ENCODE measurements at places on chromosomes 16 and 17.

GRCh38 chr17:73976147-73976546 lies 227.3 kb upstream of the RPL38 start:
- DNase-seq, result no peak

GRCh38 chr17:19747829-19748806 lies at the start of gene ALDH3A1:
Gene ALDH3A1, minus strand, starts transcription at chr17:19748298. Its CDS starts 3,169 bp downstream, at chr17:19745129.
- no peak for DNase-seq

GRCh38 chr16:62853887-62854286 lies 817.6 kb upstream of the CDH8 start:
- no peak for DNase-seq

GRCh38 chr17:71681427-71682173 lies 439.2 kb upstream of the SOX9 start:
- DNase-seq, result no peak

DNA sequence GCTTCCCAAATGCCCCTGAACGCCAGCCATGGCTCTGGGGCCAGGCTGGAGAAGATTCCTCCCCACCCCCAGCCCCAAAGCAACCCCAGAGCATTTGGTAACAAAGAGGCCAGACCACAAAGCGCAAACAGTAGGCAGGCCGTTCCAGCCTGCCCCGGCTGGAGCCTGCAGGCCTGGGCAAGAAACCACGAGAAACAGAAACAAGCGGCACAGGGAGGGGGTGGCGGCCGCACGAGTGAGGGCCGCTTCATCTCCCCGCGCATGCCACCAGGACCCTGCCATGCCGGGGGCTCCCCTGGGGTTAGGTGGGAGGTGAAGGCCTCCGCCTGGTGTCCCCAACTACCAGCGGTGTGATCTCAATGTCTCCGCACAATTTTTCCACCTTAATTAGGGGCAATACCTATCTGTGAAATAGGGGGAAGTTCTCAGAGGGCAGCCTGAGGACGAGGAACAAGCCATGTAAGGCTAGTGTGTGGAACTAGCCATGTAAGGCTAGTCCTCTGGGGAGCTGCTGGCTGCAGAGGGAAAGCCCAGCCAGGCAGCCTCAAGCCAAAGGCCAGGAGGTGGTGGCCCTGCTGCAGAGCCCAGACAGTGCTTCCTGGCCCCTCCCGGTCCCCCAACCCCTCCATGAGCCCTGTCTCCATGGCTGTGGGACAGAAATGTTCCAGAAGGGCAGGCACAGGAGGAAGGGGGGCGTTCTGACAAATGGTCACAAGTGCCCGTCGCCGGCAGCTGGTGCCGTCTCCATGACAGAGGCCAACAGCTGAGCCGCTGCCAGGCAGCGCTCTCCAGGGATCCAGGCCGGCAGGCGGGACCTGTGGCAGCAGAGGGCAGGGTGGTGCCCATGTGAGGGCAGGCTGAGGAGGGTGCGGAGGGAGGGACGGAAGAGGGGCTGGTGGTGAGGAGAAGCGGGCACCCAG lies 14.5 kb upstream of the MTSS2 start:
- DNase-seq, result no peak

DNA sequence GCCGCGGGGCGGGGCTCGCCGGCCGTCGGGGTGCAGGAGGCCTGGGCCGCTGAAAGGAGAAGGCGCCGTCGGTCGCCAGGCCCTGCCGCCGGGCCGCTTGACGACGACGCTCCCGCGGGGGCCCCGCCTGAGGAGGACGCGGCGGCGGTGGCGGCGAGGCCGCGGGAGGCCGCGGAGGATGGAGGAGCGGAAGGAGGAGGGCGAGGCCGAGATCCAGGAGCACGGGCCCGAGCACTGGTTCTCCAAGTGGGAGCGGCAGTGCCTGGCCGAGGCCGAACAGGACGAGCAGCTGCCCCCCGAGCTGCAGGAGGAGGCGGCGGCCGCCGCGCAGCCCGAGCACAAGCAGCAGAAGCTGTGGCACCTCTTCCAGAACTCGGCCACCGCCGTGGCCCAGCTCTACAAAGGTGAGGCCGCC lies 430 bp downstream of the HAPSTR1 start:
- no peak for DNase-seq

DNA sequence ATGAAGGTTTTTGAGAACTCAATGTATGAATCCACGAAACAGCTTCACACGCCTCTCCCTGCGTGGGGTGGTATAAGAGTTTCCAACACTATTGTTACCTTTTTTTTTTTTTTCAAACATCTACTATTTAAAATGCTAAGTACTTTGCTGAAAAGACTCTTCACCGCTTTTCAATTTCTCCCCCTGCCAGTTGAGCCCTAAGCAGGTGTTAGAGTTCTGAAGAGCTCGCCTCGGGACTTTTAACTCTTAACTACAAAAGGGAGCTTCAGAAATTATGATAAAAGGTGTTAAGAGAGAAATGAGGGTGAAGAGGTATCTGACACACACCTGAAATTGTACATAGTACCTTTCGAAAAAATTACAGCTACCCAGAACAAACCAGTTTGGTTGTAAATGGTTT lies 20.9 kb upstream of the PSMD7 start:
- no peak for DNase-seq

GRCh38 chr16:77308163-77308561 lies 109.0 kb downstream of the SYCE1L start:
- no peak for DNase-seq
